ENCODE measurements at places on chromosomes 11 and 22.
A peak's percentile ranks its signal among the peaks of the same experiment; 100 is the strongest.

DNA sequence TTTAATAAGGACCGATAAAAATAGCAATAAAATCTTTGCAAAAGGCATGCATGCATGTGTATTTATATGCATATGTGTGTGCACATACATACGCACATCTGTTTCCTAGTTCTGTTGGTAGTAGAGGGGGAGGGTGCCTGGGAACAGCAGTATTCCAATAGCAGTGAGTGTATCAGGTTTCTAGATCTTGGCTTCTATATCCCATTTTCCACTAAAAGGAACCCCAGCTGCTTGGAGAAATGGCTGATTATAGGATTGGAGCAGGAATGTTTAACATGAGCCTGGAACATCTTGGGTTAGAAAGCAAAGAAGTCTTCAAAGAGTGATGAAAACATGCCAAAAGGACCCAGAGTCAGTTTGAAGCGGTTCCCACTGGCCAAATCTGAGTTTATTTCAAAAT lies 21.0 kb downstream of the TNRC6B start:
- no peak for DNase-seq

- no peak for DNase-seq
Measured at GRCh38 chr11:63858628-63859550, 20.0 kb downstream of the MARK2 start.

GRCh38 chr11:57941875-57942274 lies 81.8 kb upstream of the OR9Q1 start:
- no peak for DNase-seq

- no peak for DNase-seq
Measured at GRCh38 chr22:30830907-30831306, 136.2 kb downstream of the OSBP2 start.

GRCh38 chr11:71484248-71485062 lies 31.5 kb downstream of the NADSYN1 start:
- DNase-seq, result no peak

DNA sequence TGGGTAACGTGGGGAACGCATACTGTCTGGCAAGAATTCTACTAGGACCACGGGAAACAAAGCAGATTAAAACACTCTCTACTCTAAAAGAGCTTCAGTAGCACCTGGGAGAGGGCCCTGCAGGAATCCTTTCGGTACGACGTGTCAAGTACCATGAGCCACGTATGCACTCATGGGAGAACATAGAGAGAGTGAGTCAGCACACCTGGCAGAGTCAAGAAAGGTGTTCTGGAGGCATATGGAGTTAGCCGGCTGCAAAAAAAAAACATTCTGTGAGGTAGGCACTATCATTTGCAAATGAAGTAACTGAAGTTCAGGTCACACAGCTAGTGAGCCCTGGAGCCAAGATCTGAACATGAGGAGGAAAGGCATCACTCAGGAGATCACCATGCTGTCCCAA lies 71.1 kb upstream of the BID start:
- peak; percentile 81 for DNase-seq

- no peak for DNase-seq
Measured at GRCh38 chr11:36240801-36241200, 48.4 kb downstream of the COMMD9 start.

DNA sequence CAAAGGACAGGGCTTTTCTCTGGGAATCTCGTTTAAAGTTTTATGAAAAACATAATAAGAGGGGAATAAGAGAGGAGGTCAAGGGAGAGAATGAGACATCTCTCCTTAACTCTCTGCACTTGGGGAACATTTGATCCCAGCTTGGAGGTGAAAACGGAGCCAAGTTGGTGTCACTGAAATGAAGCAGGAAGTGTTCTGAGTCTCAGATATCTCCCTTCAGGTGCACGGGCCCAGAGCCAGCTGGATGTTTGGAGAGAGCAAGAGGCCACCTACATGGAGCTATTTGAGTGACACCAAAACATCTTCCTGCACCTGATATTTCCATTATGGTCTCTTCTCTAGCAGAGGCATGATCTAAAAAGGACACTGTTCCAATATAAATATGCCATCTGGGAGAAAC lies 85.7 kb downstream of the BLID start:
- DNase-seq, result no peak

DNA sequence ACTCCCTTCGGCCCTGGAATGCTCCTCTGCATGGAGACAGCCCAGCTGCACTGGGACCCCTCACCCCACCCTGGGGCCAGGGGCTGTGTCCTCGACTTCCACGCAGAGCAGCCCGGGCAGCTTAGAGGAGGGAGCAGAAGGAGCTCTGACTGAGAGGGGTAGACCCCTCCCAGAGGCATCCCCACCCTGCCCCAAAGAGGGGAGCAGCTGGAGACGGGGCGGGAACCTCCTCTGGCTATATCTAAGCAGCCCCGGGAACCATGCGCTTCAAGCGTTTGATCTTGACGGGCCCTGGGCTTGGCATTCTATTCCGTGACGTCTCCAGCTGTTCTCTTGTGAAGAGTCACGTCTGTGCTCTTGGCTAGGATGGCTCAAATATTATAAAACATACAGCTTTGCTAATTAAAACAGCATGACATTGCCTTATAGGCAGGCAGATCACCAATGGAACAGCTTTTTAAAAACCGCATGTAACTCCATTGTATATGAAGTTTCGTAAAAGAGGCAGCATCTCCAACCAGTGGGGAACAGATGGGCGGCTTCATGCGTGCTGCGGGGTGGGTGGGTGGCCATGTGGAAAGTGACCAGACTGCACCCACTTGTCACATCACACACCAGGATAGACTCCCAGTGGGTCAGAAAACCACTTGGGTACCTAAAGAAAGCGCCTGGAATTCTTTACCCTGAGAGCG lies 7.7 kb downstream of the KCNQ1 start:
- no peak for DNase-seq

- no peak for DNase-seq
Measured at GRCh38 chr11:69524991-69525411, 43.5 kb downstream of the LINC01488 start.

DNA sequence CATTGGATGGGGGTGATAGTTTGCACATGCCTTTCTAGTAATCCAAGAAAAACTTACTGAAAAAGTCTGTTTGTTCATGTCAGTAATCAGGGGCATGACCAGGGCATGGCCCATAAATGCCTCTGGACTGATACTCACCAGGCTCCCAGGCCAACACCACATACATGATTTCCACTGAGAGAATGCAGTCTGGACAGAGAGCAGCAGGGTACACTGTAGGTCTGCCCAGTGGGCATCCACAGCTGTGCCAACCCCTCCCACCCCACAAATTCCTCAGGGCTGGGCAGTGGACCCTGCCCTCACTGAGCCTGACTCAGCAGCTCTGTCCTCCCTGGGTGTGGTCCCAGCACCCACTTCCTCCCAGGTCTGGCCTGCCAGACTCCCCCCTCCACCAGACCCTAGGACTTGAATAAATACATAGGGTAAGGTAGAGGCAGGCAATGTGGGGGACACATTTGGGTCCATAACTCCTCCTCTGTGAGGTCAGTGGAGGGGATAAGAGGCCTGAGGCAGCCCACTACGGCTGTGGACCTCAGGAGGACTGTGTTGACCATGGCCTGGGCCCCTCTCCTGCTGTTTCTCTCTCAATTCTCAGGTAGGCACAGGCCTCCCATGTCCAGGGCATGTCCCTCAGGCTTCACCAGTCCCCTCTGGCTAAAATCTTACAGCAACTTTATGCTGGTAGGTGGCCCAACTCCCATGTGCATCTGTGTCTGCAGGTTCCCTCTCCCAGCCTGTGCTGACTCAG lies 92.2 kb upstream of the TOP3B start:
- DNase-seq, result no peak

GRCh38 chr11:113161711-113162591 lies 152.4 kb upstream of the TTC12 start:
- peak; percentile 35 for DNase-seq

DNA sequence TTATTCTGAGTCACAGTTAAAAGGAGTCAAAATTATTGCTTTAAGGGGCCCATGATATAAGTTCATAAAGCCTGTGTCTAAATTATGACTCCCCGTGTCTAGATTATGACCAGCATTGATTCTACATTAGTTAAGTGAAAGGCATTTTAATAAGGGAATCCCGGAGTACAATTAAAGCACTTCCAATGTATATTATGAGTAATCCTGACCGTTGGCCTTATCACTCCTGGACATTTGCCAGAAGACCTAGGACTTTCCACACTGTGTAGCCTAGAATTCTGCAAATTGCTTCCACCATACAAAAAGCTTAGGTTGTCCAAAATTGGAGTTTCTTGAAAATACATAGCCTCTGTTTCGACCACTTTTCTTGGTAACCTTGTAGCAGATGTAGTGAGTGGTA lies 1292.6 kb downstream of the LRRC4C start:
- DNase-seq, result no peak

GRCh38 chr11:35259529-35259928 lies 120.6 kb downstream of the CD44 start:
- no peak for DNase-seq
